T-helper 1 cell treated with Interleukin-12 subunit alpha and Interleukin-12 subunit beta and Interleukin-4 antibody, amounts not matched to agents 30 ng/mL and 1 ng/mL, for 36 hours (primary cell): ENCODE measurements at places on chromosomes 2 and 18. TPM values are rescaled to one million over a fixed set of nuclear protein-coding genes. Genes with fewer than 3 reads are reported as not detected.

Gene SLC14A1
- 0.44 and 0.59 TPM in 2 replicates for total RNA-seq

Gene IL36G
- 0.29 TPM in 1 of 2 replicates, not detected in the other for total RNA-seq

Gene DSG3
- total RNA-seq = not detected in 2 replicates

Gene ATP6V1C2
- total RNA-seq = not detected in 2 replicates

Gene SESTD1
- total RNA-seq = 12.7 and 13.4 TPM in 2 replicates

Gene PRKAG3
- total RNA-seq = not detected in 2 replicates

Gene IL18R1
- 83.8 and 83.9 TPM in 2 replicates for total RNA-seq

Gene SCN9A
- total RNA-seq = 3.5 and 4.3 TPM in 2 replicates

Gene EPC2
- total RNA-seq = 44.0 and 46.1 TPM in 2 replicates

Gene EPG5
- 23.9 and 26.5 TPM in 2 replicates for total RNA-seq

Gene NTSR2
- total RNA-seq = not detected in 2 replicates

Gene AGXT
- total RNA-seq = not detected in 2 replicates

Gene TRMT61B
- total RNA-seq = 14.9 and 17.5 TPM in 2 replicates

Gene ACAA2
- 85.3 and 88.0 TPM in 2 replicates for total RNA-seq

Gene NEB
- total RNA-seq = 0.12 and 0.42 TPM in 2 replicates

Gene LIPG
- not detected in 2 replicates for total RNA-seq

Gene KYNU
- total RNA-seq = not detected in 2 replicates

Gene TMEM169
- 2.1 and 3.8 TPM in 2 replicates for total RNA-seq

Gene CTAGE1
- not detected in 2 replicates for total RNA-seq

Gene PLCL1
- total RNA-seq = 2.5 and 2.7 TPM in 2 replicates

Gene NPPC
- total RNA-seq = not detected in 2 replicates

Gene TRPM8
- not detected in 2 replicates for total RNA-seq

Gene CACNB4
- total RNA-seq = 0.44 and 0.80 TPM in 2 replicates

Gene GCG
- total RNA-seq = not detected in 2 replicates

Gene LRRC30
- not detected in 2 replicates for total RNA-seq

Gene CRYGC
- total RNA-seq = not detected in 2 replicates

Gene SLC8A1
- total RNA-seq = 0.49 and 0.73 TPM in 2 replicates

Gene TANC1
- 0.51 and 0.64 TPM in 2 replicates for total RNA-seq
